ENCODE measurements at places on chromosomes 16 and 17.

DNA sequence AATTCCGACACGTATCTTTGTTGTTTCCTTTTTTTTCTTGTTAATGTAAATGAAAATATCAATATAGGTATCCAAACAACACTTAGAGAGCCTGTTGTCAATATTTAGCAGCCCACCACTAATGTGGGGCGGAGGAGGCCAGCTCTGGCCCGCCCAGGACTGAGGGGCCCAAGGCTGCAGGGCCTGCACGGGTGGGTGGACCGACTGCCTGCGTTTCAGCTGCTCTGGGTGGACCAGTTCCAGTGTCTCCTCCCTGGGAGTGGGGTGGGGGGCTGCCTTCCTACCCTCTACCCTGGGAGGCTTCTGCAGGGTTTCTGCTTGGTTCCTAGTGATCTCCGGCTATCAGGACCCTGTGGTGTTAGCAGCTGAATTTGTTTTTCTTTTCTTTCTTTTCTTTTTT, 15.9 kb upstream of the ADGRG1 start:
- no peak for DNase-seq

DNA sequence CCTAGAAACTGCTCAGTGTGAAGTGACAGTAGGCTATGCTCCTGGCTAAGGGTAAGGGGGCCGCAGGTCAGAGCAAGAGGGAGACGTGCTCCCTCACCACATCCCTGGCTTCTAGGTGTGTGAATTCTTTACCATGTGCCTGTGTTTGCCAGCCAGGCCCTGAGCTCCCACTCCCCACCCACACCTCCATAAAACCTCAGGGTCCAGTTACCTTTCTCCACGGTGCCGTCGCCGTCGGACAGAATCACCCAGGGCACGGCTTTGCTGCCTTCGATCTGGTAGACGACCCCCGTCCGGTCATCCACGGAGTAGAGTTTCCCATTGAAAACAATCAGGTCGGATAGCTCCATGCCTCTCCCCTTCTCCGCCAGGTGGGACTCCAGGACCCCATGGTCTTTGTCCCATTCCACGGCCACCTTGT, 12.8 kb downstream of the CANT1 start:
- DNase-seq: no peak

DNA sequence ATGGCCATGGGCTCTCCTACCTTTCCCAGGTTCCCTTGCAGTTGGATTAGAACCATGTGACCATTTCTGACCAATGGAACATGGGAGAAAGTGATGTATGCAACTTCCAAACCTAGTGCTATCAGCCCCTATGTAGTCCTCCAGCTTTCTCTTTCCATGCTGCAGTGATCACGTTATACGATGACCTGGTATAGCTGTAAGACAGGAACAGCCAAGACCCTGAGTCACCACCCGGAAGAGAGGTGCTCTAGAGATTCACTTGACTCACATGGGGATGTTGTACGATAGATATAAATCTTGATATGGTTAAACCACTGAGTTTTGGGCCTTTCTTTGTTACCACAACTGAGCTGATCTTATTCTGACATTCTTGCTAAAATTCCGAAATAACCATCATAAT, 65.1 kb downstream of the NOG start:
- no peak for DNase-seq

DNA sequence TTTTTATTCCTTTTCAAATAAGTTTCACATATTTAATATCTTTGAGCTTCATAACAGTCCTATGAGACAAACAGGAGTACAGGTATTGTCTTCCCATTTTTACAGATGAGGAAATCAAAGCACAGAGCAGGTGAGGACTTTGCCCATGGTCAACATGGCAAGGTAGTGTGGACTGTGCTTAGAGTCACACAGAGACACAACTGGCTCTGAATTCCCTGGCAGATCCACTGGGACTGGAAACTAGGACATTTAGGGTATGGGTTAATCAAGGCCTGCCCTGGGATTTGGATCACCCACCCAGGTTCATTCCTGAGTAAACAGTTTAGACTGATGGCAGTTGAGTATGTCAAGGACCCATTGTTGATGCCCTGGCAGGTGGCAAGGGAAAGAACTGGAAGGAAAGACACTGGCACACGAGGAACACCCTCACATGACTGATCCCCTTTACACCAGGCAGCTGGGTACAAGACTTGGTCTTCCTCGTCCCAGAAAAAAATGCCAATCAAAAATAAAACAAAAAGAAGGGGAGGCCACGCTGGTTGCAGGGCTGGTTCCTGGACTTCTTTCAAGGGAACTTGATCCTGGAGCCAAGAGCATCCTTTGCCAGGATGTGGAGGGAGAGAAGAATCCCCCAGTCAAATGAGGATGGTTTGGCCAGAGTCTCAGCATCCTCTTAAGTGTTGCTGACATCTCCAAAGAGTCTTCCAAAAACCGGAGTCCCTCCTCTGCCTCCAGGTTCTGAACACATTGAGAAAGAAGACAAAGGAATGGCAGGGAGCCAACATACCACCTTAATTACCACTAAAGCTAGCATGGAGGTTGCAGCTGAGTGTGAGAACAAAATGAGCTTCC, 34.9 kb downstream of the CHD9 start:
- no peak for DNase-seq

GRCh38 chr17:56314026-56314425, 160.8 kb downstream of the ANKFN1 start:
- DNase-seq: no peak

DNA sequence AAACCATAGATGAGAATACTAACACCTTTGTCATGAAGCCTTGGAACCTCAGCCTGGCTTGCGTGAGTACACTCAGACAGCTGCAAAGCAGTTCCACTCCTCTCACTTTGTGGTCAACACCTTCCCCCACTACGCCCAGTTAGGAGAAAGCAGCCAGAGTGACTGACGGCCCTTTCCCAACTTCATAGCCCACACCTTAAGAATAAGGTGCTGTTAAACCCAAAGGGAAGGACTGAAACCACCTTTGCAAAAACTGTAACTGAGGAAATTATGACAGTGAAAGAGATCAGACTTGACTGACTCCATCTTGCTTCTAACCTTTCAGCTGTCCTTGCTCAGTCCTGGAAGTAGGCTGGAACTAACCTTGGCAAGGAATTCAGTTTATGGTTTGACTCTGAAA, 13.7 kb downstream of the N4BP1 start:
- no peak for DNase-seq

- DNase-seq: no peak
Observed at GRCh38 chr17:42783062-42783790, 2.8 kb downstream of the WNK4 start.

DNA sequence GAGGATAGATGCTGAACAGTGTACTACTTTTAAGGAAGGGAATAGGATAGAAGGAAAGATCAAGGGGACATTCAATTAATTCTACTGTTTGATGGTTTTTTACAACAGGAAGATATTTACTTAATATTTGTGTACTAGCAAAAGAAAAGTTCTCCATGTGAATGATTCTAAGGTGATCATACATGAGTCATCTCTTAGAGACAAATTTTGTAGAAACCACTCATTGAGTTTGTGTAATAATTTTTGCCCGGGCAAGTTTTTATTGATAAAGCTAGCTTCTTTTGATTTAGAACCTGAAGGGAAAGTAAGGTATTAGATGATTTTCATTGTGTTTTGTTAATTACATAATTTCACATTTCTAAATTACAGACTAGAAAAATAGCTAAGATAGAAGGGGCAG, 172.8 kb upstream of the PSMD7 start:
- no peak for DNase-seq

DNA sequence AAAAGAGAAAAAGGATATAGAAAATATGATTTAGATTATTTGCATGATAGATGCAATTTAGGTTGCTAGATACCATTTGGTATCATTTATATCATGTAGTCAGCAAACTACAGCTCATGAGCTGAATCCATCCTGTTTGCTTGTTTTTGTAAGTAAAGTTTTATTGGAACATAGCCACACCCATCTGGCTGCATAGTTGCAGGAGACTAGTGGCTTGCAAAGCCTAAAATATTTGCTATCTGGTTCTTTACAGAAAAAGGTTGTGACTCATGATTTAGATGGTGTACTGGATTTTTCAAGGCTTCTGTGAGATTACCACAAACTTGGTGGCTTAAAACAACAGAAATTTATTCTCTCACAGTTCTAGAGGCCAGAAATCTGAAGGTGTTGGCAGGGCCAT, 49.9 kb downstream of the MAP2K4 start:
- no peak for DNase-seq

- no peak for DNase-seq
Observed at GRCh38 chr17:3535253-3535995, 22.2 kb downstream of the TRPV3 start.

DNA sequence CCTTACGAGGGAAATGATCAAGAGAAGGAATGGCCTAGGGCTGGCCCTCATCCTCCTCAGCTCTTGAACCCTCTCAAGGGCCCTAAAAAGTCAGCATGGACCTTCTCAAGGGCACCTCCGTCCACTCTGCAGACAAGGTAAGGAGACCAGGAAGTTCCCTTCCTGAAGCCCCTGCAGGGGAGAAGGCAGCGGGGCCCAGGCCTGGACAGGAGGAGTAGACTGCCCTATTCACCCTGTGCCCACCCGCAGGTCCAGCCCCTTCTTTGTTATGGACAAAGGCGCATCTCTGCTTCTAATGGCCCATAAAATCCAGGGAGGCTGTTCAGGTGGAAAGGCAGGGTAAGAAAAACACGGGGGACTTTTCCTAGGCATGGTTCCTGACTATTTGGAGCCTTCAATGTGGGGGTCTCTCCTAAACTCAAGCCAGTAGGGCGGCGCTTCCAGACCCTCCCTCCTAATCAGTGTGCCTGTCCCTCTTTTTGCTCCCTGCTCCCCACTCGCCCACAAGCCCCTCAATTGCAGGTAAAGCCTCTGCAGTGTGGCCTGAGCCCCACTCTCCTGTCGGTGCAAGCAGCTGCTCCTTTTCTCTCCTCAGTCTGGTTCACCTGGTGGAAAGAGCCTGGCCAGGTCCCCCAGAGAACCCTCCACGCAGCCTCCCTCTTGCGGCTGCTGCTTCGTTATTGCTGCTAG, 28.2 kb downstream of the AXIN2 start:
- DNase-seq: no peak

DNA sequence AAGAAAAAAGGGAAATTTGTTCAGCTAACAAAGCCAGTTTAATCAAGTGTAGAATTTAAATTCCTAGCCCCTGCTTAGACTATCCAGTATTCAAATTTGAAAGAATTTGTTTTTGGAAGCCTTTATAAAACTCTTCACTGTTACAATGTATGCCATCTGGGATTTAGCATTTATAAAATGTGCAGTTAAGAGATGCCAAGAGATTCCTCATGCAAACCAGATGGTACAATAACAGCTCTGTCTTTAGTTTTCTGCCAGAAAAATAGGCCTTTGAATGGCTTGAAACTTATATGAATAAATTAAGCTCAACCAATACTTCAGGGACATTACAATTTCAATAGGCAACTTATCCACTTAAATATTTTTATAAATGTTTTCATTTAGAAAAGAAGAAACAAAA, 6.8 kb upstream of the ANKS4B start:
- no peak for DNase-seq

DNA sequence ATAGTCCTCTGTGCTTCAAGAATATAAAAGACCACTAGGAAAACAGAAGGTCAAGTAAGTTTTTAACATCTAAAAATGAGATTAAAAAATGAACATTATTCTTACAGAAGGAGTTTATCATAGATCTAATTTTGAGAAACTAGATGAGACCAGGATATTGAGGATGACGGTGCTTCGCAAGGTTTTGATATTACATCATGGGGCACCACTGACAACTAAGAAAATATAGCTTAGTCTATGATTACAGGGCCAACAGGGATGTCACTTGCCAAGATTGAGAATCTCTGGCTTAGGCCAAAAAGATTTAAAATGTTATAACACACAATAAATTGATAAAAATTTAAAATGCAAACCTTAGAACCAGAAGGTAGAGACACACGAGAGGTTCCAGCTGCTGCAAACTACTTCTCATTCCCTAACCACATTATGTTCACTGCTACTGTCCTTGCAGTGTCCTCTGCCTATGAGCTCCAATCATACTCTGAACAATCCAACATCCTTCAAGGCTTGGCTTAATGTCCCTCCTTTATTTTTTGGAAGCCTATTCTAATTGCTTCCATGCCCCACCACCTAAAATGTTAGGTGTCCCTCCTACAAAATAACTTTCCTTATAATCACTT, 33.2 kb downstream of the USP32 start:
- no peak for DNase-seq

- no peak for DNase-seq
Observed at GRCh38 chr17:1006054-1006453, 9.1 kb downstream of the TIMM22 start.

DNA sequence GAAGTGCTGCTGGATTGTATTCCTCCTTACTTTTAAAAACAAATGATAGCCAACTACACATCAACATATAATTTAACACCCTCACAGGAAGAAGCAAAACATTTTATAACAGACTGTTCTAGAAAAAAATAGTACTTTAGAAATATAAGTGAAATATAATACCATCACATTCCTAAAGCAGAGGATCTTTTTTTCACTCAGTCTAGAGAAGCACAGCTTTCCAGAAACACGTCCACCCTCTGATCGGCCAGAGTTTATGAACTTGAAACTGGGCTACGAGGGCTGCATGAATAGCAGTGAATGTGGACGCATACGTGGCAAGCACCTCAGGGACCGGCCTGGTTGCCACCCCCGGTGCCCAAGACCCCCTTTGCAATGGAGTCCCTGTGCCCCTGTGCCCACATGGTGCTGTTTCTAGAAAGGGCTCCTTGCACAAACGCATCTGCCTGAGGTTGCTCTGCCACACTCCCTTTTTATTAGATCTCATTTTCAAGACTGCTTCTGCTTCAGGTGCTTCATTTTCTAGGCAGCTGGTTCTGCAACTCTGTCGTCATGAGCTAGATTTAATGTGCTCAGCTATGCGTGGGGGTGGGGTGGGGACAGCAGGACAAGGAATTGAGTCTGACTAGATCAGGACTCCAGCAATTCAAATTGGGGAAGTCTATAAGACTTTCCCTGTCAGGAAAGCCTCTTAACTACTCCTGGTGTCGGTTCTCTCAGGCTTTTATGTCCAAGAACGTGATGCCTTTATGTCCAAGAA, 29.1 kb upstream of the ERN1 start:
- no peak for DNase-seq

DNA sequence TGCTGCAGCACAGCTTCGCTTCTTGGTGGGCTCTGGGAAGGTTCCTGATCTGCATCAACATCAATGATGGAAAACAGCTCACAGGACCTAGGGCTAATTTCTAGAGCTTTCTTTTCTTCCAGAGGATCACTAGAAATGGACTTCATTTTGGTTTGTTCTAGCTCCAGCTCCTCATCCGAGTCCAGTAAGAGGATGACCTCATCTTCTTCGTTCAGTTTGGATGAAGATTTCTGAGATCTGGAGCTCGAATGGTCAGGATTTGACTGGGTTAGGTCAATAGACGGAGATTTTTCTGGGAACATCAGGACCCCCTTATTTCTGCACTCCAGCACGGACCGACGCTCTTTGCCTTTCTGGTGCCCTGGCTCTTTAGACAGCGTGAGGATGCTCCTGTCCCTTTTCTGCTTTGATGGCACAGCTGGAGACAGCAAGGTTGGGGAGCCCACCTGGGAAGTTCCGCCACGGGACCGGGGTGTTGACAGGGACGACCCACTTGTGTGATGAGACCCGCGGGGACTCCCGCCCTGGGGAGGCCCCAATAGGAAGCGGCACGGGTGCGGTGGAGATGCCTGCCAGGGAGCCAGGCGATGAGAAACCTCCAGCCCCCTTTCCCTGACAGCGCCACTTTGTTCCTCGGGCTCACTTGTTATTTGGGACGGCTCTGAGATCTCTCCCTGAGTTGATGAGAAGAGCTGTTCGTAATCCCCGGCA, 12.9 kb upstream of the NLRC3 start:
- no peak for DNase-seq

Data from brain pericyte (primary cell).